Activated naive CD8-positive, alpha-beta T cell treated with anti-CD3 and anti-CD28 coated beads for 36 hours (primary cell): ENCODE measurements at places on chromosomes 6 and 20. TPM values are rescaled to one million over a fixed set of nuclear protein-coding genes. Genes with fewer than 3 reads are reported as not detected.

The RBM24 gene
- total RNA-seq = not detected

The EPPIN gene
- total RNA-seq = not detected

The COL10A1 gene
- not detected for total RNA-seq

The ECT2L gene
- not detected for total RNA-seq

The SLC17A3 gene
- not detected for total RNA-seq

The EFCAB8 gene
- 0.27 TPM for total RNA-seq

The JAG1 gene
- not detected for total RNA-seq

GRCh38 chr6:48315051-48315719, 204.2 kb upstream of the PTCHD4 start:
- no peak overlapping the region for H3K4me3 ChIP-seq
- DNase-seq = no peak
- no peaks in the 10 kb centered on the region for H3K27me3 ChIP-seq
- H3K36me3 ChIP-seq = no peaks in the 10 kb centered on the region
- H3K4me1 ChIP-seq = no peaks in the 10 kb centered on the region
- H3K27ac ChIP-seq = no peak overlapping the region

- H3K27ac ChIP-seq = no peak overlapping the region
- H3K36me3 ChIP-seq = no peaks in the 10 kb centered on the region
- H3K4me1 ChIP-seq = no peaks in the 10 kb centered on the region
- DNase-seq = no peak
- no peak overlapping the region for H3K4me3 ChIP-seq
Measured at GRCh38 chr20:58523971-58524315, 8.7 kb upstream of the APCDD1L start.

GRCh38 chr6:108806171-108806570, 42.1 kb upstream of the ARMC2 start:
- no peaks in the 10 kb centered on the region for H3K36me3 ChIP-seq
- H3K4me3 ChIP-seq = no peak overlapping the region
- no peaks in the 10 kb centered on the region for H3K4me1 ChIP-seq
- H3K27me3 ChIP-seq = no peaks in the 10 kb centered on the region
- no peak for DNase-seq

DNA sequence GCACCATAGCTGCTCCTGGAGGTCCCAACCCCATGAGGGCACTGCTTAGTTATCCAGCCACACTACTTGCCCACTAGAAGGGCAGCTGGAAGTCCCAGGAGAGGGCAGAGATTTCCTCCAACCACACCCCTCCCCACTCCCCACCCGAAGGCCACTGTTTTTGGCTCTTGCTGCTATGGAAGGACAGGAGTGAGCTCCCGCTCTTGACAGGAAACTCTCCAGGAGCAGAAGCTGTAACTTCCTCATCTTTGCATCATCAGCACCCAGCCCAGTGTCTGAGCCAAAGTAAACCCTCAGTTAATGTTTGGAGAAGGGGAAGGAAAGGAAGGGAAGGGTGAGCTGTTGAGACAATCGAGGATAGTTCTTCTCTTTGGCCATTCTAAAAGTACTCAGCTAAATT, 120.7 kb downstream of the MTFR2 start:
- H3K36me3 ChIP-seq = no peaks in the 10 kb centered on the region
- no peaks in the 10 kb centered on the region for H3K4me1 ChIP-seq
- H3K27ac ChIP-seq = no peak overlapping the region

GRCh38 chr6:25053875-25054371, 118.2 kb upstream of the RIPOR2 start:
- DNase-seq = no peak
- H3K27me3 ChIP-seq = no peaks in the 10 kb centered on the region
- H3K27ac ChIP-seq = peak overlapping the region; percentile 43
- peaks cover 9% of the 10 kb centered on the region for H3K36me3 ChIP-seq
- H3K4me3 ChIP-seq = no peak overlapping the region

DNA sequence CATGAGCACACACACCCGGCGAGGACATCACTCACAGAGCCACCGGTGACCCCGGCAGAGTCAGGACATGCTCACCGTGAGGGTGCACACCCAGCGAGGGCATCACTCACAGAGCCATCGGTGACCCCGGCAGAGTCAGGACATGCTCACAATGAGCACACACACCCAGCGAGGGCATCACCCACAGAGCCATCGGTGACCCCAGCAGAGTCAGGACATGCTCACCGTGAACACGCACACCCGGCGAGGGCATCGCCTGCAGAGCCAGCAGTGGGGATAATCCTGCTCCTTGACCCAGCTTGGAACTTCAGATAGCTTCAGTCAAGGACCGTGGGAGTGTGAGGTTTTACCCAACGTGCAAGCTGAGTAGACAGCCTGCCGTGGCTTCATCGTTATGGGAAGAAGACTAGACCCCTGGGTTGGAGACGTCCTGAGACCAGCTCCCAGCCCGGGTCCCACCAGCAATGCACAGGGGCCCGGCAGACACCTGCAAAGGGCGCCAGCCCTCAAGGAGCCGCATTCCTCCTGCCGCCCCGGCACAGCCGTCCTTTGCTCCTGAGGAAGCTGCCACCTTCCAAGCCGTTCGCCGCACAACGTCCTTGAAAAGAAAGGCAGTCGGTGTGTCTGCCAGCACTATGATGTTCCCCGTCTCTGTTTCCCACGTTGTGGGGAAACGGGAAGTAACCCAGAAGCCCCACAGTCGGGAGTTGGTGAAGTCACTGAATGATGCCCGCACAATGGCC, 192.3 kb downstream of the DLL1 start:
- peaks cover 2% of the 10 kb centered on the region for H3K36me3 ChIP-seq
- peaks cover 4% of the 10 kb centered on the region for H3K4me1 ChIP-seq

DNA sequence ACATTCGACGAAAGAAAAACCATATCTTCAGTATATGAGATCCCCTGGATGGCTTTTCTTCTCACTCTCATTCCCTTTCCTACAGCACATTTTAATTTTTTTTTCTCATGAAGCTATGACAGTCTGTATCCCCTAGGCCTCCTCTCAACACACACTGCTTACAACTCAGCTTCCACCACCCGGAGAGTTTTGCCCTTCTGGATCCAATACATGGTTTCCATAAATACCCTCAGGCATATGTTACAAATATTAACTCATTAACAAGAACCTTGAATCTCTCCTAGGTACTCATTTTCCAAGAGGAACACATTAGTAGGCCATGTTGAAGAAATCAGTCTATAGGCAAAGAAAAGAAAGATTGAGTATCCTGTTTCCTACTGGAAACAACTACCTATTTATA, 44.0 kb downstream of the PAK5 start:
- H3K4me3 ChIP-seq = no peak overlapping the region
- no peaks in the 10 kb centered on the region for H3K4me1 ChIP-seq
- no peaks in the 10 kb centered on the region for H3K27me3 ChIP-seq
- H3K36me3 ChIP-seq = no peaks in the 10 kb centered on the region

DNA sequence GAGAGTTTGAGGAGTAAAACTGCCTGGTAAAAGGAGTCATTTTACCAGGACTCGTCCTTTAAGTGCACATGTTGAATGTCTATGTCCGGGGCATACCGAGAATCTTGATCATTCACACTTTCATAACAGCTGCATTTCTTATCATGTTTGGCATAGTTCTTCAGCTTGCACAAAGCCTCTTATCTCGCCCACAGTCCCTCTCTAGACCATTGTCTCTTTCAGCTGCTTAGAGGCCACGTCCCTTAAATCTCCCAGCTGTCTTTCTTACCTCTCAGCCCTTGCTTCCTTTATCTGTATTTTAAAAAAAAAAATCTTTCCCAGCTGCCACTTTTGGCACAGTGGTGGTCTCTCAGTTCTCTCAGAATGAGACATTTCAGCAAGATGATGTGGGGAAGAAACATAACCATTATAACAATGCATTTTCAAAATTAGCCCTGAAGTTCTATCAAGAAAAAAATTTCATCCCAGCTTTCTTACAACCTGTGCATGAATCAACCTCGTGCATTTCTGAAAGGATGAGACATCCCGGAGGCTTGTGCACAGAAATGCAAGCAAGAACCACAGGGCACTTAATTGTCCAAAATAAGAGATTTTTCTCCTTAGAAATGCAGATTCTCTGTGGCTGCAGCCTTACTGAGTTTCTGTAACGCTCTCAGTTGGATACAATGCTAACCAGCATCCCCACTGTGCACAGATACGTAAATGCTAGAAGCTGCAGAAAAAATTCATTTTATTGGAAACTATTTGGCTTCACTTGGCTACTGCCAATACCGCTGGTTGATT, 24.2 kb downstream of the RBM24 start:
- H3K4me3 ChIP-seq = no peak overlapping the region
- H3K36me3 ChIP-seq = no peaks in the 10 kb centered on the region

GRCh38 chr6:78835817-78836216, 31.5 kb upstream of the IRAK1BP1 start:
- no peaks in the 10 kb centered on the region for H3K4me1 ChIP-seq
- no peaks in the 10 kb centered on the region for H3K36me3 ChIP-seq
- peaks cover 33% of the 10 kb centered on the region for H3K27me3 ChIP-seq
- H3K27ac ChIP-seq = no peak overlapping the region
- no peak for DNase-seq
- no peak overlapping the region for H3K4me3 ChIP-seq

DNA sequence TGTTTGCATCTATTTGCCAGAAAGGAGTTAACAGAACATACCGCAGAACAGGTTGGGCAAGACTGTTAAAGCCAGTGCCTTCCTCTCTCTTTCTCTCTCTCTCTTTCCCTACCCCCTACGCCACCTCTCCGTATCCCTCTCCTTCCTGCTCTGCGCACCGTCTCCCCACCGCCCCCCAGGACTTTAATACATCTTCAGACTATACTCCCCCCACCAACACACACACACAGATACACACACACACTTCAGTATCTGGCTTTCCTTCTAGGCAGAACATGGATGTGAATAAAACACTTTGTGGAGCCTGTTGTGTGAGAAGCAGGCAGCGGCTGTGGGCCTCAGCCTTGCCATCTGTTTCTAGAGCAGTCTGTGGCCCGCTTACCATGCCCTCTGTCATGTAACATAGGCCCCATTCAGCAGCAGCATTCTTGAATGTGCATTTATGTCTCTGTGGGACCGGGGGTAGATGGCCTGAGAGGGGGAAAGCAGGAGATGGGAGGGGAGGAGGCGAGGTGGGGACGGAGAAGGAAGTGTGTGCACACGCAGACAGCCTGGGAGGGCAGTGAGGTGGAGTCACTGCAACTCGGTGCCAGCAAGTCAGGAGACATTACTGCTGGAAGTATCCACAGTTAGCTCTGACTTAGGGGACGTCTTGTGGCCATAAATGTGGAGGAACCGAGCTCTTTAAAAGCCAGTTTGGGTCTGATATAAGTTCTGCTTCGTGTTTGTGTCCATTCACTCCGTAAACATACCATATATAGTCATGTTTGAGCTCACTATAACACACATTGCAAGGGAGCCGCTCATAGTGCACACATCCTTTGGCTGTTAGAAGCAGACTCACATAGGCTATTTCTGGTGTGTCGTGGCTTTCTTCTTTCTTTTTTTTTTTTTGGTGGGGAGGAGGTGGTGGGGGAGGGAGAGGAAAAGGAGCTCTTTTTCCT, 38.4 kb downstream of the RREB1 start:
- H3K27me3 ChIP-seq = no peaks in the 10 kb centered on the region
- no peak for DNase-seq
- H3K27ac ChIP-seq = peak overlapping the region; percentile 82
- peak overlapping the region; percentile 67 for H3K4me3 ChIP-seq
- peaks cover 71% of the 10 kb centered on the region for H3K4me1 ChIP-seq

GRCh38 chr6:151757506-151757955, 50.0 kb upstream of the ESR1 start:
- peaks cover 7% of the 10 kb centered on the region for H3K27me3 ChIP-seq
- peak overlapping the region; percentile 90 for H3K27ac ChIP-seq
- H3K4me3 ChIP-seq = peak overlapping the region; percentile 15
- peaks cover 21% of the 10 kb centered on the region for H3K4me1 ChIP-seq
- peaks cover 9% of the 10 kb centered on the region for H3K36me3 ChIP-seq

- H3K36me3 ChIP-seq = no peaks in the 10 kb centered on the region
- H3K4me3 ChIP-seq = no peak overlapping the region
- H3K27ac ChIP-seq = no peak overlapping the region
- no peak for DNase-seq
- peaks cover 15% of the 10 kb centered on the region for H3K27me3 ChIP-seq
Measured at GRCh38 chr6:161418463-161418945, 144.6 kb upstream of the AGPAT4 start.

GRCh38 chr6:143694560-143694959, 16.8 kb downstream of the PHACTR2 start:
- H3K36me3 ChIP-seq = no peaks in the 10 kb centered on the region
- H3K27ac ChIP-seq = no peak overlapping the region
- no peak overlapping the region for H3K4me3 ChIP-seq
- no peaks in the 10 kb centered on the region for H3K27me3 ChIP-seq
- H3K4me1 ChIP-seq = peaks cover 18% of the 10 kb centered on the region

DNA sequence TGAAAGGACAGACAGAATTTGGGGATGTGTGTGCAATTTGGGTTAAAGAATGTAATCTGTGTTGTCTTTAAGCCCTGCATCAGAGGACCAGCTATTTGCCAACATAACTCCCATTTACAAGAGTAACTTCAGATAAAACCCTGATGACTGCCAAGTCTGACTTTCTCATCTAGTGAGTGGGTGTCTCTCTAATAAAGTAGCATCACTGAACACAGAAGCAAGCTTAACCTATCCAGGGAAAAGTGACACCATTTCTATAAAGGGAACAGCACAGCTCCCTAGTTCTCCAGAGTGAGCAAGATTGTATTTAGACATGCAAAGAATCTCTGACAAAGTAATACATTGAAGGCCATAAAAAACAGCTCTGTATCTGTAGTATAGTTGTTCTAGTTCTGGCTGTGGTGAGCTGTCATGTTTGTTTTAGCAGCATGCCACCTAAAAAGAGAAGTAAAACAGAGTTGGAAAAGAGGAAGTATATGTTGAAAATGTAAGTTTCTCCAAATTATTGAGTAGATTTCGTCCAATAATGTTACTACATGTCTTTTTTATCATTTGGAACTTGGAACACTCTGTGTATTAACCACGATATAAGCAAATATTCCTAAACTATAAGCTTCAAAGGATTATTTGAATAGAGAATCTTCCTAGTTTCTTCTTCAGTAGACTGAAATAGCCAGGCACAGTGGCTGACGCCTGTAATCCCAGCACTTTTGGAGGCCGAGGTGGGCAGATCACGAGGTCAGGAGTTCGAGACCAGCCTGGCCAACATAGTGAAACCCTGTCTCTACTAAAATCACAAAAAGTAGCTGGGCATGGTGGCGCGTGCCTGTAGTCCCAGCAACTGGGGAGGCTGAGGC, 8.8 kb upstream of the PIM1 start:
- no peaks in the 10 kb centered on the region for H3K36me3 ChIP-seq
- H3K27ac ChIP-seq = no peak overlapping the region
- H3K27me3 ChIP-seq = no peaks in the 10 kb centered on the region

GRCh38 chr6:158799051-158799792, 19.9 kb downstream of the EZR start:
- H3K27me3 ChIP-seq = no peaks in the 10 kb centered on the region
- H3K4me1 ChIP-seq = peaks cover 82% of the 10 kb centered on the region
- DNase-seq = no peak
- peak overlapping the region; percentile 11 for H3K4me3 ChIP-seq
- H3K36me3 ChIP-seq = peaks cover 50% of the 10 kb centered on the region

GRCh38 chr20:41352106-41352505, 11.5 kb downstream of the LPIN3 start:
- no peaks in the 10 kb centered on the region for H3K4me1 ChIP-seq
- H3K4me3 ChIP-seq = no peak overlapping the region
- DNase-seq = no peak
- H3K27ac ChIP-seq = no peak overlapping the region
- H3K27me3 ChIP-seq = no peaks in the 10 kb centered on the region
